ENCODE measurements at places on chromosomes 12 and 14.
A peak's percentile ranks its signal among the peaks of the same experiment; 100 is the strongest.

- DNase-seq, result no peak
Measured at GRCh38 chr12:2265461-2266167, 212.8 kb downstream of the CACNA1C start.

DNA sequence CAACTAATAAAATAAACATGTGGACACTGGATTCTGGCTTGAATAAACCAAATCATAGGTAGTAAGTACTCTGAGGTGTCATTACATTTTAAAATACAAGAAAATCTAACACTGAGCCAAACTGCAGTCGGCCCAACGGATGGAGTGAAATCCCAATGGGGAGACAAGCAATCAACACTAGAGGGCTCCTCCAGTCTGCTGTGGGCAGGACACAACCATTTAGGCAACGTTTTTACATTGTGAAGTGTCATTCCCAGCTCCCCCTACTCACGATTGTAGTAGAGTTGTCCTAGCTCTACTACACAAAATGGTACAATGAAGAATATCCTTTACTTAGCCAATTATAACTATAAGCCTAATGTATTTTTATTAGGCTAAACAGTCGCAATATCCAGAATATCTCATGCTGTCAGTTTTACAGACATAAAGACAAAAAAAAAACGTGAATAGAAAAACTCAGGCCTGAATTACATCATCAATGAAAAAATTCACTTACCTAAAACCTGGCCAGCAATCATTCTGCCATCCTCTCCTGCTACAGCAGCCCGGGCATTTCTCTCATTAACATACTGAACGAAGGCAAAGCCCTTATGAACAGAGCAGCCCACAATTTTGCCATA is 35.7 kb downstream of the HNRNPC start:
- no peak for DNase-seq

- DNase-seq, result no peak
Measured at GRCh38 chr14:51818748-51819380, 41.5 kb upstream of the GNG2 start.

DNA sequence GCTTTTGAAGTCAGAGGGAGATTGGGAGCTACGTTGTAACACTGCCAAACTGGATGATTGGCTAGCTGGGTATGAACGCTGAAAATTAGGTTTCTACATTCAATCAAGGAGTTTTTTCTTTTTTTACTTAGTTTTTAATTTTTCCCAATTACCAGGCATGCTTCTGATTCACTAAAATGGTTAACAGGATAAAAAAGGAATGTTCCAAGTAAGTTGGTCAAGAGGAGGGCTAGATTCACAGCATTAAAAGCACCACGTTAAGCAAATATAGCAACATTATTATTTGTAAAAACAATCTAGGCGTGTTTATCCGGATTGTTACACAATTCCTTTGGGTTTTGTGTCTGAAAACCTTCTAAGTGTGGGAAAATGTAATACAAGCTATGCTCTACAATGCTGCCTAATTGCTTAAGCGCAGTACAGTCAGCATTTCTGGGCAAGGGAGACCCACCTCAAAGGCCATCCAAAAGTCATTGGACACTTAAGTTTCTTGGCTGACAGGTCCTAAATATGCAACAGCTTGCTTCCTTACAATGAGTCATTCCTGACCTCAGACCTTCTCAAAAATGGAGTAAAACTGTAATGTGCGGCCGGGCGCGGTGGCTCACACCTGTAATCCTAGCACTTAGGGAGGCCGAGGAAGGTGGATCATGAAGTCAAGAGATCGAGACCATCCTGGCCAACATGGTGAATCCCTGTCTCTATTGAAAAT is 1.2 kb downstream of the RPLP0 start:
- DNase-seq, result peak; percentile 41

DNA sequence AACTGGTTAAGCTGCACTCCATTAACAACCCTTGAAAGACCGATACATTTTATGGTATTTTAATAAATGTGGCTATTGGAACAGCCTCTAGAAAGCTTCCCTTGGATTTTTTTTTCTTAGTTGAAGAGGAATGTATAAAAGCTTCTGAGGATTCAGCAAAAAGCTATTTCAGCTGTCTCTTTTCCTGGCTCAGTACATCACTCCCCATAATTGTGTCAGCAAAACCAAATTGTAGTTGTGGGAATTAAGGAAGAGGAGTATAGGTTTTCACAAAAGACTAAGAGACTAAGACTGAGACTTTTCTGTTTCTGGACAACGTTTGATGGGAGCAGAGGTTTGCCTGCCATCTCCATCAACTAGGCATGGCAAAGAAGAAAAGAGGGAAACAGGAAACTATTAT is 106.5 kb downstream of the C12orf50 start:
- DNase-seq, result no peak

DNA sequence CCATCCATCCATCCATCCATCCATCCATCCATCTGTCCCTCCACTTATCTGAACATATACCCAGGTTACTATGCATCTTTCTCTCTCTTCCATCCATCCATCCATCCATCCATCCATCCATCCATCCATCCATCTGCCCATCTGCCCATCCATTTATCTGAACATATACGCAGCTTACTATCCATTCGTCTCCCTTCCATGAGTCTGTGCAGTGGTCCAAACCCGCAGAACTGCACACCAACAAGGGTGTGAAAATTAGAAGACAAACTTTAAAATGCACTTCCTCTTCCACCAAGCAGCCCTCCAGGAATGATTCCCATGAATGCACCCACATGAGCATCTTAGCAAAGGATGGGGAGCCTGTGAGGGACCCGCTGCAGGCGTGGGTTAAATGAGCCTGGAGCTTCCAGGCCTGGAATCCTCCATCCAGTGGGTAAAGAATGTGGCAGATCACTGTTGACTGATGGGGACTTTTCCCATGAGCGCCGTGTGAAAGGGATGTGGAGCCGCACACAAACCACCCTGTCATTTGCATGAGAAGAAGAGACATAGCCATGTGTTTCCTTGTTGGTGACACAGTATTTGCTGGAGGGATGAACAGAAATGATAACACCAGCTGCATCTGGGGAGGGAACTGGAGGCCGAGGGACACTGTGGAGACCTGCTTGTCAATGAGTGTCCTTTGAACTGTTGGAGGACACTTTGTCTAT is 376.6 kb downstream of the ADGRD1 start:
- no peak for DNase-seq

DNA sequence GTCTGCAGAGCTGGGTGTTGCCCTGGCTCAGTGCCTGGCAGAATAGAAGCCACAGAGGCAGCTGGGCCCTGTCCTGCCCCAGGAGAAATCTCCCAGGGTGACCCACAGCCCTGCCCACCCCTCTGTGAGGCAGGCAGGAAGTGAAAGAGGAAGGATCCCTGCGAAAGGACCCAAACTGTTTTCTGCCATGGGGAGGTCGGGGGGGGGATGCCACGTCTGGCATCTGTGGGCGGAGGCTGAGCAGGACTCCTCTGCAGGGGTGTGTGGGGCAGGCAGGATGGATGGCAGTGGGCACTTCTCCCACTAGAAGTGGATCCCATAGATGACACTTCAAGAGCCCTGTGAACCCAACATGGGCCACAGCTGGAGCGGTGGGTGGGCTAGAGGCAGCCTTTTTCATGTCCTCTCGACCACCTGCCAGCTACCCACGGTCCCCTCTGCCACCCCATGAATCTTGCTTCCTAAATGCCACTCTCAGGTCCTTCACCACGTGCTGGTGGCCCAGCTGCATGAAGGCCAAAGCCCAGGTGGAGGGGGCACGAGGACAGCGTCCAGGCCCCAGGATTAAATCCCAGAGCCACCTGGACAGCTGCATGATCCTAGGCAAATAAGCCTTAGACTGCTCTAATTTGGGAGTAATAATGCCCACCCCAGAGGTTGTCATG is 3.6 kb downstream of the PAPLN start:
- DNase-seq, result no peak

GRCh38 chr12:113727651-113728061 is 238.5 kb downstream of the RBM19 start:
- no peak for DNase-seq

- DNase-seq, result no peak
Measured at GRCh38 chr12:32558903-32559302, 120.2 kb upstream of the DNM1L start.

DNA sequence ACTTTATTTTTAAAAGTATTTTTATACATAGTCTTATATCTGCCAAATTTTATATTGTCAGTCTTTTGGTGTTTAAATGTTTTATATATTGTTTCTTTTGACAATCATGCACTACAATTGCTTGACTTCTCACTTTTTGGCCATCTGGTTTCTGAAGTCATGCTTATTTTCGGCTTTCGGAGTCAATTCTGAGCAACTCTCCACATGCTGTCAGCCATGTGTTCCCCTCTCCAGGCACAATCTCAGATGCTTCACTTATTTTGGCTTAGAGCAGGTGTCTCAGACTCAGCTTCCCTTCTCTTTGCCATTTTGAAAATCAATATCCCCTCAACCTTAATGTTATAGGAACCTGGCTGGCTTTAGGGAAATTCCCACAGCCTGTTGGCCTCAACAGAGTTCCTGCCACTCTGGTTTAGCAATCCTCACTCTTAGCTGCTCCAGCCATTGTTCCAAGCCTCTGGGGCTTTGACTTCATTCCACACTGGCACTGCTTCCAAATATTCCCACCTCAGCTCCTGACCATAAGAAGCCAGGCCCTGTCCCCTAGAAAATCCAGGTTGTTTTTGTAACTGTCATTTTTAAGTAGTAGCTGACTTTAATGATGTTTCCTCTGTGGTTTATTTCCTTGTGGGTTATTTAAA is 125.5 kb upstream of the FAR2 start:
- no peak for DNase-seq

DNA sequence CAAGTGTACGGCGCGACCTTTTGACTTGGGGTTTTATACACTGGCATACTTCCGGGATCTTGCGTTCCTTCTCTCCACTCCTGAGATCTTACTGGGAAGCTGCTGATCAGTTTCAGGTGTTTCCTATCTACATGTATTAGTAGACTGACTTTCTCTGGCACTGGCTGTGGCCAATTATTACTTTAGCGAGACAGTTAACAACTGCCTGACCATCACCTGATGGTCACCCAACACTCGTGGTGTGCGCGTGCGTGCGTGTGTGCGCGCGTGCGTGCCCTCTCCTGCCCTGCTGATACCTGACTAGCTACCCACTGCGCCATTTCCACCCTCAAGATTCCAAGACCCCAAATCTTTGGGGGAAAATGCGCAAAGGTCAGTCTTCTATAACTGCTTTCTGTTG is 249.9 kb downstream of the AEBP2 start:
- no peak for DNase-seq

DNA sequence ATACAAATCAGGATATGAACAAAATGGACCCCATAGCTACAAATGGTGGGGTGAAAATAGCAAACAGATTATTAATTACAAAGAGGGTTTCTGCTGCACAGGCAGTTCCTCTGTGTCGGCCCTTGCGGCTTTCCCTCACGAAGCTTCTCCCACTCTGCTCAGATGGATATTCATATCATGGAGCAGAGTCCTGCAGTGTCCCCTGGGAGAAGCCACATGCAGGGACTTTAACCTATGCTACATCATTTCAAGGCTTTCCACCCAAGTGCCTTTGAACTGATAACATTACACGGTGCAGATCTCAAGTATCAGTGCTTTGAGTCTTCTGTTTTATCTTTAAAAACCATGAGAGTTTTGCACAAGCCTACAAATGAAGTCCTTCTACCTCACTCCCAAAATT is 229.1 kb downstream of the PPM1H start:
- DNase-seq, result no peak

DNA sequence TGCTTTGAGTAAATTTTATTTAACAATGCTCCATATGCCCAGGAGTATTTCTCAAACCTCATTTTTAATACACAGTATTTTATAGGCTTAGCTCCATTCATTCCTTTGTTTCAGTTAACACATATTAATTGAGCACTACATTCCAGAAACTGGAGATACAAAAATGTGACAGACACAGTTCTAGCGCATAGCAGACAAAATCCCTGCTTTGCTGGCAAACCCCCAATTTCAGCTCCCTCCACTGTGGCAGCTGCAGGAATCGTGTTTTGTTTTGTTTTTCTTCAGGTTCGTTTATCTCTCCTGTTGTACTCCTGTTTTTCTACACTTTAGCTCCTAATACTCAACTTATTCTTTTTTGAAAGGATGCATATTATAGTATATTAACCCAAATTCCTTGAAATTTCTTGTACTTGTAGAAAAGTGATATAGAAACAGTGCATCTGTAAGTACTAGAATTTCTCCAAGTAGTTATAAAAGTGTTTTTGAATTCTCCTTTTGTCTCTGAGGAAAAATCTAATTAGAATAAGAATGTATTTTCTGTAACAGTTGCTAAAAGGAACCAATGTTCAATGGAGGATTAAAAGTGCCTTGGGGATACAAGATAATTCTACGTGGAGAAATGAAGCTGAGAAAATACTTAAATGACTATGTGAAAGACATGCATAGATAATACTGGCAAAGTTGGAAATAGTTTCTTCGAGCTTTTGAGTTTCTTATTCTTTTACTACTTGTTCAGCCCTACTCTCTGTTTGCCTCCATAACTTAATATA is 6.4 kb upstream of the RAB21 start:
- DNase-seq, result no peak
